Stomach (tissue), 19 donors: ENCODE measurements at places on chromosomes 3 and 15.

DNA sequence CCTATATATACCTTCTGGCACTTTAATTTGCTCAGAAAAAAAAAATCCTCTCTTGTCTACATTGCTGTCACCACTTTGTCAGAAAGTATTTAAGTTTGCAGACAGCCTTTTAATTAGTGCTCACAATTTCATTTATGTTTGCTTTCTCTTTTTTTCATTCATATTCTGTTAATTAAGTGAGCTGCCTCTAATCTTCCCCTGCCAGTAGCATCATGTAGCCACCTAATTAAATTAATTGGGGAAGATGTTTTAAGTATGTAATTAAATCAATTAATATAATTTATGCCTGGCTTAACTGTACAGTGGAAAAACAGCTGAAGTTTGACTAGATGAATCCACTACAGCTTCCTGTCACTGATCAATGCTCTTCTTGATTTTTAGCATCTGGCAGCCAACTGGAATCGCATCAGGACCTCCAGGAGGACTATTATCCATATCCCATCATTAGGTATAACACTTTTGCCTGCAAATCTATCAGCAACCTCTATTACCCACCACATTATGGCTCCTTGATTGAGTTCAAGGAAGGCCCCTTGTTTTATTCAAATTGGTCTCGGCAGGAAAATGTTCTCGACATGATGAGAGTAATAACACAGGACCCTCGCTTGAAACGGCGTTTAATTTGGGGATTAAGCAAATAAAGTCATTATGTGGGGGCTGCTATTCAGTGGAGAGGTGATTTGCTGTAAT is 118.5 kb downstream of the IQCH start:
- no peaks in the 10 kb centered on the region for H3K27me3 ChIP-seq
- DNase-seq = no peak
- H3K27ac ChIP-seq = no peak overlapping the region
- H3K4me3 ChIP-seq = no peak overlapping the region

- no peak for DNase-seq
- H3K27me3 ChIP-seq = no peaks in the 10 kb centered on the region
- H3K36me3 ChIP-seq = no peaks in the 10 kb centered on the region
- no peak overlapping the region for H3K4me3 ChIP-seq
- no peaks in the 10 kb centered on the region for H3K4me1 ChIP-seq
- H3K27ac ChIP-seq = no peak overlapping the region
These were observed 127.1 kb upstream of the GRM7 start for GRCh38 chr3:6733699-6734394.

DNA sequence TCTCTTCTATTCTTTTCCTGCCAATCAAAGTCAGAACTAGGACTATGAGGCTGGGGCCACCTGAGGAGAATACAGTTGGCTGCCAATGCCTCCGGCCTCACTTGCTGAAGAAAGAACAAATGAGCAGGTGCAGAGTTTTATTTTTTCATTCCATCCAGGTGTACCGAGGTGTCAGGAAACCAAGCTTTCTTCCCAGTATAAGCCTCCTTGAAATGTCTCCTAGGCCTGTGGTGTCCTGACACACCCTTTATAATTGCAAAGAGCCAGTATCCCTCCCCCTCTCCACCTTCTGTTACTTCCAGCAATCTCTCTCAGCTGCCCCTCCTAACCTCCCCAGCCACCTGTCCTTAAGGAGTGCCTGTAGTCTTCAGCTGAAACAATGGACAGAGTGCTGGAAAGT is 127.9 kb downstream of the SLC9A9 start:
- H3K4me3 ChIP-seq = no peak overlapping the region
- H3K27ac ChIP-seq = no peak overlapping the region
- DNase-seq = no peak

GRCh38 chr15:68910816-68911215 is 19.5 kb upstream of the SPESP1 start:
- H3K27ac ChIP-seq = no peak overlapping the region
- no peaks in the 10 kb centered on the region for H3K4me1 ChIP-seq
- H3K4me3 ChIP-seq = no peak overlapping the region
- DNase-seq = no peak
